ENCODE measurements at places on chromosomes 11 and 22. TPM values are rescaled to one million over a fixed set of nuclear protein-coding genes. Genes with fewer than 3 reads are reported as not detected.

GRCh38 chr11:5384335-5384734 lies 723 bp downstream of the OR51M1 start:
- no peaks in the 10 kb centered on the region for H3K4me1 ChIP-seq
- DNase-seq, result no peak
- no peaks in the 10 kb centered on the region for H3K27me3 ChIP-seq

DNA sequence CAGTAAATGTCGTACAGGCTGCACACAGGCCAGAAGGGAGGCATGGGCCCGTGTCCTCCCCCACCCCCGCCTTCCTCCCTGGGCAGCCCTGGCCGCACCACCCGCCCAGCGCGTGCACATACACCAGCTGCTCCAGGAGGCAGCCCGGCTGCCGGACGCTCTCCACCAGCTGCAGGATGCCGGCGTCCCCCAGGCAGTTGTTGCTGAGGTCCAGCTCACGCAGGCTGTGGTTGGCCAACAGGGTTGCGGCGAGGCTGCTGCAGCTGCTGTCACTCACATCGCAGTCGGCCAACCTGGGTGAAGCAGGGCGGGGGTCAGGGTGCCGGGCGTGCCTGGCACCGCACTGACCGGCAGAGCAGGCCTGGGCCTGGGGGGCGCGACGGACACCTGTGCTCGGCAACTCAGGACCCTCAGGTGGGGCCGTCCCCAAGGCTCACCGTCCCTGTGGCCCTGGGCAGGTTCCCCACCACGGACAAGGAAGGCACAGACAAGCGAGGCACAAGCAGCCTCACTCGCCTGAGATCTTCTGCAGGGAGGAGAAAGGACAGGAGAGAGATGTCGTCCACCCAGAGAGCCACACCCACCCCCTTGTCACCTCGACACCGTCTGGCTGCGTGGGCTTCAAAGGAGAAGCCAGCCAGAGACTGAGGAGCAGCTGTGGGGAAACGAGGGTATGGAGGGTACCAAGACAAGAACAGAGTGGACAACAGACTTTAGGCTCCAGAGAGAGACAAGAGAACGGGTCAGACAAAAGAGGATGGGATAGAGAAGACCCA lies 12.1 kb downstream of the RNH1 start:
- H3K27me3 ChIP-seq, result no peaks in the 10 kb centered on the region
- H3K4me1 ChIP-seq, result peaks cover 3% of the 10 kb centered on the region
- DNase-seq, result no peak
- no peak overlapping the region for H3K4me3 ChIP-seq

GRCh38 chr11:15616130-15617105 lies 501.7 kb downstream of the INSC start:
- no peaks in the 10 kb centered on the region for H3K36me3 ChIP-seq
- H3K4me1 ChIP-seq, result no peaks in the 10 kb centered on the region
- H3K27ac ChIP-seq, result no peak overlapping the region
- no peak for DNase-seq
- H3K27me3 ChIP-seq, result no peaks in the 10 kb centered on the region
- H3K4me3 ChIP-seq, result no peak overlapping the region

DNA sequence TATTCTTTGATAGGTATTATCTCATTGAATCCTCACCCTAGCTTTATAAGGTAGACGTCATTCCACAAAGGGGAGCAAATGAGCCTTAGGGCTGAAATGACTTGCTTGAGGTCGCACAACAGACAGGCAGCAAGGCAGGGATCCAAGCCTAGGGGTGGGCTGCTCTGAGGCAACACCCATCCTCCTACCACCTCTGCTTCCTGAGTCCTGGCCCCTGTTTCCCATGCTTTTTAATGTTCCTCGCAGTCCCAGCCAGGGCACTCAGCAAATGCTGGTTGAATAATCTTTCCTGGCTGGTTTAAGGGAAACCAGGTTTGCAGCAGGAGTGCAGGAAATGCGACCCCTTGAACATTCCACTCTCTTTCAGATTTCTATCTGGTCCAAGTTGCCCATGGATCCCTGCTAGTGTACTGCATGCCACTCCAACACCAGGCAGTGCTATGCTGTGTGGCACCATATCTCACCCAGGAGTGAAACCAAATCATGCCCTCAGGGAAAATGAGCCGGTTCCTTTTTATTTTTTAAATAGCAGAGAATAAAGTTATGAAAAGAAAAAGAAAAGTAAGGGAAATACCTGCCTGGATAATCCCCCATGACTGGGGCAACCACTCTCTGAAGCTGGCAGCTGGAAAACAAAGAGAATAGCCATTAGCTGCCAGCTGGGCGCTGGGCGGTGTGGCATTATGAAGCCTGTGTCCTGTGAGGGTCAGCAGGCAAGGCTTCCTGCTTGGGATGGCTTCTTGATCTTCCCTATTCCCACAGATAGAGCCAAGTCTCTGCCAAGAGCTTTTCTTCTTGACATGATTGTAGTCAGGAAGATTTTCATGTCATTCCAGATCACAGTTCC lies 21.8 kb downstream of the MICAL2 start:
- no peak overlapping the region for H3K27ac ChIP-seq
- H3K4me3 ChIP-seq, result no peak overlapping the region
- DNase-seq, result no peak
- peaks cover 53% of the 10 kb centered on the region for H3K4me1 ChIP-seq

DNA sequence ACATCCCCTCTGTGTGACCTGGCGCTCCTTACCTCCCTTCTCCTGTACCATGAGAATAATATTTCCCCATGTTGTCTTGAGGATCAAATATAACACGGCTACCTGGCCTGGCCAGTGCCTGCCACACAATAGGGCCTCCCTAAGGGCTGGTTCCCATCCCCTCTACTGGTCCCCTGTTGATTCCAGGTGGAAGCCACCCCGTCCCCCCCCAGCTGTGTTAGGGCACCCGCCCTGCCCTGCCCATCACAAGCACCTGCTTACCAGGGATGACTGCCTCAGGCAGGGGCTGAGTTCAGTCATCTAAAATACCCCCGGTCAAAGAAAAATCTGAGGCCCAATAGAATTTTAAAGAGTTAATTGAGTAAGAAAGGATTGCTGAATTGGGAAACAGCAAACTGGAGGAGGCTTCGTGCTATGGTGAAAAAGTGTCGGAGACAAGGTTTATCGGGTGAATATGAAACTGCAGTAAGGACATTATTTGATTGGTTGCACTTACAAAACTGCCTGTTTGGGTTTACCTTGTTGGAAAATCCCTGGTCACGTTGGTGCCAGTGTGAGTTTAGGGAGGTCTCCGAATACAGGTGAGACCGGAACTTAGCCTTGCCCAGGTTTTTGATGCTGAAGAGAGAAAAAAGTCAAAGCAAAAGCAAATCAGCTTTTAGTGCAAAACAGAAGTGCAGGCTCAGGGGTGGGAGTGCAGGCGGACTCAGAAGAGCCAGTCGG lies 5.2 kb downstream of the APOL1 start:
- peaks cover 49% of the 10 kb centered on the region for H3K4me1 ChIP-seq
- peak overlapping the region; percentile 83 for H3K27ac ChIP-seq
- peaks cover 78% of the 10 kb centered on the region for H3K36me3 ChIP-seq
- H3K27me3 ChIP-seq, result no peaks in the 10 kb centered on the region
- no peak for DNase-seq

DNA sequence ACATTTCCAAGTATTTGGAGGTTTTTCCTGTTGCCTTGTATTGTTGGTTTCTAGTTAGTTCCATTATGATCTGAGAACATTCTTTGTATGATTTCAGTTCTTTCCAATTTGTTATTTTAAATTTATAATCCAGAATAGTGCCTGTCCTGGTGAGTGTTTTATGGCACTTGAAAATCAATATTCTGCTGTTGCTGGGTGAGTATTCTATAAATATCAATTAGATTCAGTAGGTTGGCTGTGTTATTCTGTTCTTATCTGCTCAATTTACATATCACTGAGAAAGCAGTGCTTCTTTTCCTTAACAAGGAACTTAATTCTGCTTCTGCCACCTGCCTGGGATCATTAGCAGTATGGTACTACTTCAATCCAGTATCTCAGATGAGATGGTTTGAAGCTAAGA lies 123.5 kb downstream of the SNX19 start:
- no peak for DNase-seq
- no peaks in the 10 kb centered on the region for H3K36me3 ChIP-seq
- peaks cover 3% of the 10 kb centered on the region for H3K27me3 ChIP-seq
- H3K4me3 ChIP-seq, result no peak overlapping the region

DNA sequence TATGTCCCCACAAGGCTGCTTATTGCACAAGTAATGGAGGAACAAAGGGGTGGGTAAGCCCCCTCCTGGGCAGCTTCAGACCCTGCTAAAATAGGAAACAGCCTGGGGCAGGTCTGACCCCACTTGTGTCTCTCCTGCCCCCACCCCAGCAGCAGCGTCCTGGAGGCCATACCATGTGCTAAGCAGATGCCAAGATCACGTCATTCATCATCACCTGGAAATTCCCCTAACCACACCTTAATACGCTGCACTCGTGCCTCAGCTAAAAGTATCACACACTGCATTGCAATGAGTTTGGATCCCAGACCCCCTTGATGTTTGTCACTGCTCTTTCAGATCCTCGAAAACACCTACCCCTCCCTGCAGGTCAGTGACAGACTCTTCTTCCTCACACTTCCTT lies 27.8 kb upstream of the GGTLC2 start:
- DNase-seq, result peak; percentile 11
- no peak overlapping the region for H3K4me3 ChIP-seq
- no peak overlapping the region for H3K27ac ChIP-seq
- H3K36me3 ChIP-seq, result no peaks in the 10 kb centered on the region

GRCh38 chr11:688681-689080 lies 6.3 kb downstream of the DEAF1 start:
- H3K4me3 ChIP-seq, result no peak overlapping the region
- peaks cover 30% of the 10 kb centered on the region for H3K4me1 ChIP-seq
- H3K27ac ChIP-seq, result no peak overlapping the region

DNA sequence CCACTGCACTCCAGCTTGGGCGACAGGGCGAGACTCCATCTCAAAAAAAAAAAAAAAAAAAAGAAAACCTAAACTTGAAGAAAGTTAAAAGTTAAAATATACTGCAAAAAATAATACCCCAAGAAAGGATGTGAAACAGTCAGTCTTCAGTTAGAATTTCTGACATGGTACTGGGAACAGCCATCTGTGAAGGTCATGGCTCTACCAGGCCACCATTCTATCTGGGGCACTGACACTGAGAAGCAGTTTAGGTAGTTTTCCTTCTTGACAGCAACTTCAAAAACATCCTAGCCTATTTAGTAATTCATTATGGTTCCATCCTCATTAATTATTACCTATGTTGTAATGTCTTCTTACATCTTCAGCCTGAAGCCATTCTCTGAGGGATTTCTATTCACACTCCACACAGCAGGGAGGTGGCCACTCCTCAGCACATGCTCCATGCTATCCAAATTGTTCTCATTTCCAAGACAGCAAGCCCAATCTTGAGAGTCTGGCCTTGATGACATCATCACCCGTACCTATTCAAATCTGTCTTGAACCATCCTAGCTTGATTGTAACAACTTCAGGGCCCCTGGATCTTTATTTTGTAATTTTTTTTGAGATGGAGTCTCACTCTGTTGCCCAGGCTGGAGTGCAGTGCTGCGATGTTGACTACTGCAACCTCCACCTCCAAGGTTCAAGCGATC lies 38.2 kb downstream of the SERPIND1 start:
- peaks cover 11% of the 10 kb centered on the region for H3K4me1 ChIP-seq
- H3K36me3 ChIP-seq, result peaks cover 71% of the 10 kb centered on the region
- no peak overlapping the region for H3K27ac ChIP-seq
- H3K4me3 ChIP-seq, result no peak overlapping the region

GRCh38 chr11:33775467-33775807 lies 1.1 kb upstream of the FBXO3 start:
- no peak overlapping the region for H3K27ac ChIP-seq
- H3K4me1 ChIP-seq, result peaks cover 31% of the 10 kb centered on the region
- DNase-seq, result no peak
- H3K27me3 ChIP-seq, result peaks cover 36% of the 10 kb centered on the region

DNA sequence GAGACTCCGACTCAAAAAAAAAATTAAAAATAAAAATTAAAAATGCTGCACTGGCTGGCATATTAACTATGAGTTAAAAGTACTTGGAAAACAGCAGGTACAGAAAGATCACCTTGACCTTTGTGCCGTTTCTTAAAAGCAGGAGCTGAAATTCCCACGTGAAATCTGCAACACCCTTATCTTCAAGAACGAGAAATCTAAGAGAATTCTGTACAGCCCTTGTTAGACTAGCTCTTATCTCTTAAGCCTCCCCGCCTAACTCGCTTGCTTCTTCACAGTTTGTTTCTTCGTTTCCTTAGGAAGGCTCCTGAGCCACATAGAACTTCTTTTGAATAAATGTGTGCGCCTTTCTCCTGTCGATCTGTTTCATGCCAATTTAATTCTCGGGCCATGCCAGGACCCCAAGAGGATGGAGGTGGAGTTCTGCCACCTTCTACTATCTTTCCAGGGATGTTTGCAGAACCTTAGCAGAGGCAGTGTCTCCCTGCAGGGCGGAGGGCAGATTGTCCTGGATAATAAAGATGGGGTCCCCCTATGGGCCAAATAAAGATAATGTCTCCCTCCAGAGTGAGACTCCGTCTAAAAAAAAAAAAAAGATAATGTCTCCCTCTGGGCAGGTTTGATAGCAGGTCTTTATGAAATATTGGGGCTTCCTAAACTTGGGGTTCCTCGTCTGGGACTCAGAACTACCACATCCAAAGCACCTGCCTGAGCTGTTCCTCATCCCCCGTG lies 27.4 kb upstream of the SYT8 start:
- no peak for DNase-seq
- H3K27me3 ChIP-seq, result peaks cover 21% of the 10 kb centered on the region

DNA sequence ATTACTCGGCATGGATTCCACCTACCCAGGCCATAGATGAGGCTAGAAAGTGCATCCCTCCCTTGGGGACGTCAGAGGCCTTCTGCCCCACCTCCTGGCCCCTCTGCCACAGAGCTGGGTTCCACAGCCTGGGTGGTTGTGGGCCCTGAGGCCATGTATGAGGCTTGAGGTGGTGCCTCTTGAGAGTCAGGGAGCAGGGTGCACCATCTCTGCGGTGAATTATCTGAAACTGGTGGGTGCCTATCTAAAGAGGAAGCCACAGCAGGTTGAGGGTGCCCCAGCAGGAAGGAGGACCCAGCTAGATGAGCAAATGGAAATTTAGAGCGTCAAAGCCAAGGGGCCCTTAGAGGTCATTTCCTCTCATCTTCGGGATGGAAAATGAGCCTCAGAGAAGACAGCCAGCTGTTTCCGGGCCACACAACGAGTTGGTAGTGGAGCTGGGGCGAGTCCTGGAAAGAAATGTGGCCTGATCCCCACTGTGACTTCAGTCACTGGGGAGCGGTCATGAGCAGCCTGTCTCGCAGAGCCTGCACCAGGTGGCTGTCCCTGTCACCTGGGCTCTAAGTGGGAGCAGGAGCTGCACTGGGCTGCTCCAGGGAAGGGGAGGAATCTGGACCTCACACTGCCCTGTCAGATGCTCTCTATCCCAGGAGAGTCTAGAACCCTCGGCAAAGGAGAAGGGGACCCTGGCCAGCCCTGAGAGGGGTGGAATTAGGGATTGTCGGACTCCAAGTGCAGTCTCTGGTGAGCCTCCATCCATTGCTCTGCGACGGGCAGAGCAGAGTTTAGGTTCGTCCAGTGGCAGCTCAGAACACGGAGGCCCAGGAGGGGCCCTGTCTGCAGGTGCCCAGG lies 7.3 kb downstream of the ADORA2A start:
- peak overlapping the region; percentile 67 for H3K4me3 ChIP-seq
- H3K36me3 ChIP-seq, result peaks cover 50% of the 10 kb centered on the region
- H3K4me1 ChIP-seq, result peaks cover 64% of the 10 kb centered on the region

GRCh38 chr11:118380571-118380970 lies 20.8 kb upstream of the ATP5MG start:
- H3K27me3 ChIP-seq, result no peaks in the 10 kb centered on the region
- H3K4me3 ChIP-seq, result no peak overlapping the region
- H3K27ac ChIP-seq, result no peak overlapping the region

The FAM180B gene
- total RNA-seq, result 0.25 TPM

The HEPHL1 gene
- not detected for total RNA-seq

The ST14 gene
- 0.14 TPM for total RNA-seq

The CEP57 gene
- 94.5 TPM for total RNA-seq

The MS4A12 gene
- not detected for total RNA-seq

The NXPE2 gene
- not detected for total RNA-seq

Measured in activated T-helper 2 cell treated with anti-CD3 and anti-CD28 coated beads, Interferon-gamma antibody, Interleukin-2, Interleukin-4, amounts not matched to agents 10 μg/mL and 5 μg/mL and 100 μg/mL, durations not matched to agents 14 hours and 24 hours and 36 hours (primary cell).